ENCODE measurements at places on chromosomes 5 and 9.

DNA sequence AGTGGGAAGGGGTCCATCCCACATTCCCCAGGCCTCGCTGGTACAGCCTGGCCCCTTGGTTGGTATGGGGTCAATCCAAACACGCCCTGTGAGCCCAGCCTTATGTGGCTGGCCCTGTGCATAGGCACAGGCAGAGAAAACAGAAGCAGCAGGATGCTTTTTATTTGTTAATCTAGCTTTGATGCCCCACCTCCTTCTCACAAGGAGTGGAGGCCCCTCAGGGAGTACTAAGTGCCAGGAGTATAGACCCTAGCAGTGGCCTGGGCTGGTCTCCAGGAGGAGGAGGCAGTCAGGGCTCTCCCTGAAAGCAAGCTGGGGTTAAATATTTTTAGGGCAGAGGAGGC, 14.6 kb upstream of the TCF7 start:
- no peak for DNase-seq

- no peak for DNase-seq
These were observed 159.8 kb downstream of the FBN2 start for GRCh38 chr5:128378196-128378595.

DNA sequence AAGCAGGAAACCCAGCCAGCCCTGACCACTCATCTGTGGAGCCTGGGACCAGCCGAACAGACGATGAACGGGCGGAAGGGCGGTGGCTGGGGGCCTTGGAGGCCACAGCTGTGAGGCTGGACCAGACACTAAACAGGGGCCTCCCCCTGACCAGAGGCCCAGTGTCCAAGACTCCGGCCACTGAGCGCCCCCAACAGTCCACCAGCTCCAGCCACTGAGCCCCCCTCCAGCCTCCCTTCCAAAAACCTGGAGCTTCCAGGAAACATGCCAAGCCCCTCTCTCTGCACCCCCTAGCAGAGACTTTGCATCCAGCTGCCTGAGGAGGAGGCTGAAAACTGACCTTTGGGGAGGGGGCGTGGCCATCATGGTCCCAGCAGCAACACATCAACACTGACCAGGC, 23.2 kb downstream of the CNTFR start:
- DNase-seq, result no peak

DNA sequence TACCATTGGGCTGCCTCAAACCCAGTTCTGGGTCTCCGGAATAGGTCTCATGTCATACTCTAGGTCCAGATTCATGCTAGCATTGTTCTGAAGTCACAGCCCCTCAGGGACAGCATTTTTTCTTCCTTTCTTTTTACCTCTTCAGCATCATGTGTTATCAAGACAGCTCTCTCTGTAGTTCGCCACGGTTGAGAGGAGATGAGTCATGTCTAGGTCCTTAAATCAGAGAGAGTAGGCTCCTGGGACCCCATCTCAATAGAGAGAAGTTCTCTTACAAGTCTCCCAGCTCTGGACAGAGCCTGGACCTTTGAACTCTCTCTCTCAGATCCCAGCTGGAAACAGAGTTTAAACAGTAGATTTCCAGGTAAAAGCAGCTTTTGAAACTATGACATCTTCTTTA, 332.4 kb upstream of the CD180 start:
- no peak for DNase-seq

DNA sequence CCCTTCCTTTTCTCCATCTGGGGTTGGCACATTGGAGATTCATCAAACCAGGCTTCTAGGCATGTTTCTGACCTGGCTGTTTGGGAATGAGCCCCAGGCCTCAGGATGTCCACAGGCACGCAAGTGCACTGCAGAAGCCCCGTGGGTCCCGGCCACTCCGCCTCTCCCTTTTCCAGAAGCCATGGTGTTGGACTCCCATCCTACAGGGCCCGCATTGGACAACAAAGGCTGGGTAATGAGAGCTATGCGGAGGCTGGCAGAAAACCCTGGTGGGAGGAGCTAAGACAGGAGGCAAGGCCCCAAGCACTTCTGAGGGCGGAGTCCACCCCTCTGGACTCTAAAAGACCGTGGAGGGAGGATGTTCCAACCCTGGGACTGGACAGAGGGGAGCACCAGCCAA, 160.6 kb downstream of the OLFM1 start:
- no peak for DNase-seq

- DNase-seq, result no peak
These were observed 939.7 kb downstream of the NR2F1-AS1 start for GRCh38 chr5:92641031-92641962.

- no peak for DNase-seq
These were observed 108.6 kb upstream of the CDKN2B start for GRCh38 chr9:22117511-22118384.

GRCh38 chr9:86955561-86955960, 8.3 kb upstream of the GAS1 start:
- no peak for DNase-seq

DNA sequence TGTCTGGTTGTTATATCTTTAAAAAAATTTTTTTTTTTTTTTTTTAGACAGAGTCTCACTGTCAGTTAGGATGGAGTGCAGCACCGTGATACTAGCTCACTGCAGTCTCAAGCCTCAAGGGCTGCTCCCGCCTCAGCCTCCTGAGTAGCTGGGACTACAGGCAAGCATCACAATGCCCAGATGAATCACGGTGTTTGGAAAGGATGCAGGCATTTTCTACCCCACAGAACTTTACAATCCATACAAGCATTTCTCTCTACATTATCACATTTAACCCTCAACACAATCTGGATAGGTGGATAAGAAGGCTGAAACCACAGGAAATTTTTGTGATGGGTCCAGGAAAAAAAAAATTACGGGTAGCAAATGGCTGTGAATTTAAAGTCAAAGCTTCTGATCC, 5.8 kb upstream of the PCA3 start:
- no peak for DNase-seq

GRCh38 chr9:121569266-121569648, 69.6 kb upstream of the GGTA1 start:
- no peak for DNase-seq

GRCh38 chr5:17212996-17213395, 4.4 kb upstream of the BASP1 start:
- no peak for DNase-seq

DNA sequence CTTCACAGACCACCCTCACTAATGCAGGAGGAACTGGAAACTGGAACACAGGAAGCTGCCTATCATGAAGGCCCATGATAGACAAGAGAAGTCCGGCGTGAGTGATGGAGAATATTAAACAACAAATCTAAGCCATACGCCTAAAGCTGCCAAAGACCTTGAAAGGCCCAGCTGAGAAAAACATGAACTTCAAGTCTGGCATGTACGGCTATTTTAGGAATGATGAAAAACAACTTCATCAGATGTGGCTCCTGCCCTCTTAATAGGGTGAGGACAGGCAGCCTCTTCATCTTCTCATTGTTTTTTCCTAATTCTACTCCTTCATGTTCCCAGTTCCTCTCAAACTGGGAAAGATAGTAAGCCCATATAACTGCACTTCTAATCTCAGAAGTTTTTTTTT, 20.3 kb downstream of the FBP1 start:
- no peak for DNase-seq

DNA sequence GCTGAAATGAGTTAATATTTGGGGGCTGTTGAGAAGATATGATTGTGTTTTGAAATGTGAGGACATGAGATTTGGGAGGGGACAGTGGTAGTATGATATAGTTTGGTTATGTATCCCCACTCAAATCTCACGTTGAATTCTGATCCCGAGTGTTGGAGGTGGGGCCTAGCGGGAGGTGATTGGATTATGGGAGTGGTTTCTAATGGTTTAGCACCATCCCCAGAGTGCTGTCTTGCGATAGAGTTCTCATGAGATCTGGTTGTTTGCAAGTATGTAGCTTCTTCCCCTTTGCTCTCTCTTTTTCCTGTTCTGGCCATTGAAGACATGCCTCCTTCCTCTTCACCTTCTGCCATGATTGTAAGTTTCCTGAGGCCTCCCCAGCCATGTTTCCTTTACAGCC, 386.0 kb downstream of the ARRDC3 start:
- DNase-seq, result no peak

DNA sequence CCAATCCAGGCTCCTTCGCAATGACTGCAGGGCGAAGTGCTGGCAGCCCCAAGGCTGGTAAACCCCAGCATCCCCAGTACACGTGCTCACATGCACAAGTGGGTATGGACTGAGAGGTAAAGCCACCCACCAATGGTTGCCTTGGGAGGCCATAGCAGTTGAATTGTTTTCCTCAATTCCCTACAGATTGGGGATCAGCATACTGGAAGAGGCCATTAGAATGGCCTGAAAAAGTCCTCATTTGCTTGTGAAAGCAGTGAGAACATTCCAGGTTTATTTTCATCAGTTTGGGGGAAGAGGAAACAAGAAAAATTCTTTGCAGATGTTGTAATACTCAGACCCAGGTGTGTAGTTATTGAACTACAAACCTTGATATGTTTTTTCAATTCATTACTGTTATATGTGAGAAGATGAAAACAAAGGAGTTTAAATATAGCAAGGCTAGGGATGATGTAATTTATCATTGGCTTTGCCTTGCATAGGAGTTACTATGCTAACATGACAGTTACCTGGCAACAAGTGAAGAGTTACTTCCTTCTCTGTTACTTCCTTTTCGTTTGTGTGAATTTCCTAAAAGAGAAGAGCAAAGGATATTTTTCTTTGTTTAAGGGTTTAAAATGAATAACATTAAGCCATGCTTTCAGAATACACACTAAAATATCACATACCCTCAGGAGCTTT, 36.4 kb downstream of the MTMR12 start:
- no peak for DNase-seq

DNA sequence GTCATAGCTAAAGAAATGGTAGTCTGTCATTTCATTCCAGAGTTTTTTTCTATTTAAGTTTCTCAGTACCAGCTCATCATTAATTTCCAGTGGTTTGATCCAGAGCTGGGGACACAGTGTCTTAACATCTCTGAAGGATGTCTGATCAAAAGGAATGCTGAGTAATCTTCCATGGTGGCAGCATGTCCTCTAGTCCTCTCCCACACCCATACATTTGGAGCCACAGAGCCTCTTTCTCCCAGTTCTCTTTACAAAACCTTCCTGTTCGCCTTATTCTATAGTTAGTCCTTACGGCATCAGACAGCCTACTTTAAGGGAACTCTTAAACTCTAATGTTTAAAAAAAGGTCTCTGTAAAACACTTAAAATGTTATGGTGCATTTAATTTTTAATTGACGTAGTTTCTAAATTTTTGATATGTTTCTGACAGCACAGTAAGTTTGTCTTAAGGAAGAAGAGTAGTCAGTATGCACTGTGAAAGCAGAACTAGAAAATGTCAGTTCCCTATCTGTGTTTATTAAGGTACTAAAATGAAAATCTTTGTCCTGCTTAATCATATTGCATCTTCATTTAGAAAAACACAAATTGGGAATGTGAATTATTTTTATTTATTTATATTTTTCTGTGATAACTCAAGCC, 96.8 kb downstream of the INIP start:
- no peak for DNase-seq

DNA sequence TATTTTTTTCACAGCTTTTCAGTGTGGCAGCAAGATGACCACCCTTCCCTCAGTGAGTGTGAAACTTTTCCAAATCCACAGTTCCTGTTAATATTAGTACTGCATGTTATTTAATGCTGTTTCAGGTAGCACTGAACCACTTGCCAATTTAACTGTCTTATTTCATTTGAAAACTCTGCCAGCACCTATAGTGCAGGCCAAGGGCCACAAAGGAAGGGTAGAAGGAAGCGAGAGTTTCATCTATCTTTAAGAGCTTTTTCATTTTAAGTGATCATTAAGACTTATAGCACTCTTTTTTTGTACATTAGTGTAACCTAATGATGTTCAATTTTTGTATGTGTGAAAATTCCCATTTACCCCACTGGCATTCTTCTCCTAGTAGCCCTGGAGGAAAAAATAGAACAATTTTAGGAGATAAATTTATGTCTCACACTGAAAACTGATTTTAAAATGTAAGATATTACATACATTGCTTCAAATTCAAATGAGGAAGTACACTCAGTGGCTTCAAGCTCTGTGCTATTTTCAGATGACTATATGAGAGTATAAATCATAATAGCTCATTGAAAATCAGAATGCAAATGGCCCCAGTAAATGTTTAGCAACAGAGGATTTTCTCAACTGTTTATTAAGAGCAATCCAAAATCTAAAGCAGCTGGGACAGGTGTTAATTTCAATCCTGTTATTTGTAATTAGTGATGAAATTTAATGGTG, 820.5 kb downstream of the PTPRD start:
- DNase-seq, result no peak

DNA sequence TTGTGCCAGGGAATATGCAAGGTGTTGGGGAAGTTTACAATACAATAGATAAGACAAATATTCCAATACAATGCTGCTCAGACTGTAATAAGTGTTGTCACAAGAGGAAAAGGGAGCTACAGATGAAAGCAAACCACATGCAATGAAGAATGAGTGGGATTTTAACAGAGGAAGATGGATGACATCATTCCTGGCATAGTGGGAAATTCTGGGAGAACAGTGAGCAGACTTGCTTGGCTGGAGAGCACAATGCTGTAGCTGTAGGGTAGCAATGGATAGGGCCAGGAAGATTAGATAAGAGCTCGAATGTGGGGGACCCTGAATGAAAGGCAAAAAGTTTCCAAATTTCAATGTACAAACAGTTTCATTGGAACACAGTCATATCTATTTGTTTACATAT, 9.5 kb upstream of the DPYSL3 start:
- DNase-seq, result no peak

DNA sequence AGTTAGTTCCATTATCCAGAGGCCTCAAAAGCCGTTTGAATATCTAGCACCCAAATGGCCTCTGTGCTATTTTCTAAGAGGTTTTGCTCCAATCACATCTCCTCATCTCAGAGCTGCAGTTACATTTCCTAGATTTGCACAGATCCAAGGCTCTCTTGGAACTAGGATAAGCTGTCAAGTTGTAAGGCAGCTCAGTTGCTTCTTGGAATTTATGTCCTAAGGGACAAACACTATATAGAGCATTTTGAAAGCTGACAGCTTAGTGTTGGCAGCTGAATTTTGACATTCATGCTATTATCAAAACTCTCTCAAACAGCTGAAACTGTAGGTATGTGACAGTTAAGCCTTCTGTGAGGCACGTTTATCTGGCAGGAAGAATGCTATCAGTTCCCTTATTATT, 97.0 kb downstream of the MACIR start:
- DNase-seq, result no peak
